Thoracic aorta (tissue), 2 donors: ENCODE measurements at places on chromosomes 4 and X. TPM values are rescaled to one million over a fixed set of nuclear protein-coding genes. Genes with fewer than 3 reads are reported as not detected.

GRCh38 chr4:186642530-186642929 is 81.1 kb downstream of the FAT1 start:
- no peak for DNase-seq

DNA sequence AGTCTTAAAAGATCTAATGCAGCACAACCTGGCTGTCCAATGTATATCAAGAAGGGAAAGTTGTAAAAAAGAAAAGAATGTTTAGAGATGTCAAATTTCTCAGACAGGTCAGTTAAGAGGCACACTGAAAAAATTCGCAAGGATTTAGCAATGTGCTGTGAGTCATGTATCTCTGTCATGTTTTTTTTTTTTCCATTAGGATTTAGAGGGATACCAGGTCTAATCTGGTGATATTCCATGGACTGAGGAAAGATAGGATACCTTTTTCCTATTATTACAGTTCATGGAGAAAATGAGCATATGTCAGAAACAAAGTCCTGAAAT is 815.4 kb upstream of the PCDH10 start:
- DNase-seq, result no peak

- no peak for DNase-seq
Measured at GRCh38 chr4:86653237-86653865, 59.2 kb downstream of the PTPN13 start.

GRCh38 chr4:2434420-2434819 is 15.7 kb downstream of the CFAP99 start:
- DNase-seq, result no peak

- no peak for DNase-seq
Measured at GRCh38 chr4:14853176-14853943, 148.9 kb upstream of the CPEB2 start.

DNA sequence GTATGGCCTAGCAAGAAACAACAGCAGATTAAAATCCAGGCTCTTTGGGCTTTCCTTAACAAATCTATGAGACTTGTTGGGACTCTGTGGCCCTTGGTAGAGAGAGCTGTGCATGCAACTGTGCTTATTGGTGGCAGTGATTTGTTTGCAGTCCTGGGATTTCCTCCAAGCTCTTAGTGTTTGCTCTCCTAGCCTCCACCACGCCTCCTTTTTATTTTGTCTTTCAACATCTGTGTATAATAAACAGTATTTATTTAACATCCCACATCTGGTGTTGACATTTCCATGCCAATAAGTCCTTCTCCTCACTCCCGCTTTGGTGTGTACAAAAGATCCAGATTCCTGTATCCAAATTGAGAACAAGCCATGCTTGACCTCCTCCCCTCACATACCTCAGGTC is 3.1 kb downstream of the TNMD start:
- no peak for DNase-seq

- no peak for DNase-seq
Measured at GRCh38 chr4:25694466-25694865, 38.8 kb downstream of the SLC34A2 start.

DNA sequence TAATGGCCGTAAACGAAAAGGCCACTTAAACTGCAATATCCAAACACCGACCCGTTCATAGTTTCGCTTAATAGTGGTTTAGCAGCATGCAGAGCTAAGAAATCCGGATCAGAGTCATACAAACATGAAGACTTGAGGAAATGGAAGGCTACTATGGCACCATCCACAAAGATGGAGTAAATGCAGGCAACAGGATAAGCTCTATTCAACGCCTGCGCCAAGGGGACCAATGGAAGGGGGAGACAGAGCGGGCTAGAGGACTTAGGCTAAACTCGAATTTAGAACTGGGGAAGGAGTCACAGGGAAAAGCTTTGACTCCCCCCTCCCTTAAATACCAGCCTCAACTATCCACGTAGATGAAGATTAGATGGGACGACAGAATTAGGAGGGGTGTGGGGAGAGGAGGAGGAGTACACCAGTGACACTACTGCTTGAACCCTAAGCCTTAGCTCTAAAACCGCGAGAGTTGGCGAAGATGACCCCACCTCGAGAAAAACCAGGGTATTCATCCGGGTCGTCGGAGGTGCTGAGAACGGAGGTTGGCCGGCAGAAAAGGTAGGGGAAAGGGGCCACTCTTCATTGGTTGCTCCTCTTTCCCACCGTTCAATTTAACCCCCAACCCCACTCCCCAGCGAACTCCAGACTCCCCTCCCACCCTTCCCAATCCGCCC is 3.5 kb downstream of the HUWE1 start:
- no peak for DNase-seq

- DNase-seq, result no peak
Measured at GRCh38 chr4:170610434-170610833, 520.7 kb upstream of the AADAT start.

DNA sequence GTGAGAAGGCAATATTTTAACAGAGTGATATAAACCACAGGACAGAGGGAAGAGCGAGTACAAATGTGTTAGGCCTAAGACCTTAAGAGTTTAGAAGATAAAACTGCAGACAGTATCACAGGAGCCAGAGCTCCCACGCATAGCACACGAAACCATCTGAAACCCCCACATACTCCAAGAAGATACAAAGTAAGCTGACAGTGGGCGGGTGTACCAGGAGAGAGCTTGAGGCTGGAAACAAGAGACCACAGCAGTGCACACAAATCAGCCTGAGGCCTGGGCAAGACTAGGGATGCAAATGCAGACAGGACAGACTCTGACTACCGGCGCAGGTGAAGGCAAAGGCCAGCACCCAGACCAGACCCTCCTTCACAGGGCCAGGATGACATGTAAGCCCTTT is 54.1 kb upstream of the ARHGAP24 start:
- DNase-seq, result no peak

DNA sequence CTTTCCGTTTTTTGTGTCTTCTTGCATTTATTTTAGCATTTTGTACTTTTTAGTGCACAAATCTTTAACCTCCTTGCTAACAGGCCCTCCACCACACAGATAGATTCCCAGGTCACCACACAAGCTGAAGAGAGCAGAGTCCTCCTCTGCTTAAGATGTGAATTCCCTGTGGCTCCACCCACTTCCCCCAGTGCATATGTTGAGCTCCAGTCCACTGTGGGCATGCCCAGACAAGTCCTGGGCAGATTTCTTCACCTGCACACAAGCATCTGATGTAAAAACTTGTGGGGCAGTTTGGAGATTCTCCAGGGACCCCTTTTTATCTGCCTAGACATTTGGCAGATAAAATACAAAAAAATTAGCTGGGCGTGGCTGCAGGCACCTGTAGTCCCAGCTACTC is 19.8 kb upstream of the PASD1 start:
- DNase-seq, result no peak

GRCh38 chrX:12949205-12949926 is 25.5 kb upstream of the TMSB4X start:
- no peak for DNase-seq

GRCh38 chrX:68833855-68834331 is 5.1 kb downstream of the EFNB1 start:
- DNase-seq, result no peak

- no peak for DNase-seq
Measured at GRCh38 chr4:185793716-185794115, 18.3 kb downstream of the SORBS2 start.

DNA sequence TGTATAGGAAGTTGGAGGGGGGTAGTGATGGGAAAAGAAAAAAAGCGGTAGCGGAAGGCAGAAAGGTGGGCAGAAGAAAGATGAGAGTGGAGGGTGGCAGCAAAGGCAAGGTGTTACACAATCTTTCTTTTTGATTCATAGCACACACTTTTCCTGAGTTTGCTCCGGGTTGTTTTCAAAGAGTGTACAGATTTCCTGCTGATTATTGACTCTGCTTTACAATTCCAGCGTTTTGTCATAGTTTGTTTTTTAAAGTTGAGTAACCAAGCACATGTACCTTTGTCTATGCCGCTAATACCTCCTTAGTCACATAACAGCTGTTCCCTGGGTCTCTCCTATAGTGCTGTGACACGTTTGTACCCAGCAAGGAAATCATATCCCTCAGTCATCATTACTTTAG is 50.3 kb downstream of the AGA start:
- no peak for DNase-seq

DNA sequence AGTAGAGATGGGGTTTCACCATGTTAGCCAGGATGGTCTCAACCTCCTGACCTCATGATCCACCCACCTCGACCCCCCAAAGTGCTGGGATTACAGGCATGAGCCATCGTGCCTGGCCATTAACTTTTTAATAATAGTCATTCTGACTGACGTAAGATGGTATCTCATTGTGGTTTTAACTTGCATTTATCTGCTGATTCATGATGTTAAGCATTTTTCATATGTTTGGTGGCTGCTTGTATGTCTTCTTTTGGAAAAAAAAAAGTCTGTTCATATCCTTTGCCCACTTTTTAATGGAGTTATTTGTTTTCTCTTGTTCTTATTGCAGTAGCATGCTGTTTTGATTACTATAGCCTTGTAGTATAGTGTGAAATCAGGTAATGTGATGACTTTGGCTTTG is 45.8 kb downstream of the ANXA10 start:
- DNase-seq, result no peak

DNA sequence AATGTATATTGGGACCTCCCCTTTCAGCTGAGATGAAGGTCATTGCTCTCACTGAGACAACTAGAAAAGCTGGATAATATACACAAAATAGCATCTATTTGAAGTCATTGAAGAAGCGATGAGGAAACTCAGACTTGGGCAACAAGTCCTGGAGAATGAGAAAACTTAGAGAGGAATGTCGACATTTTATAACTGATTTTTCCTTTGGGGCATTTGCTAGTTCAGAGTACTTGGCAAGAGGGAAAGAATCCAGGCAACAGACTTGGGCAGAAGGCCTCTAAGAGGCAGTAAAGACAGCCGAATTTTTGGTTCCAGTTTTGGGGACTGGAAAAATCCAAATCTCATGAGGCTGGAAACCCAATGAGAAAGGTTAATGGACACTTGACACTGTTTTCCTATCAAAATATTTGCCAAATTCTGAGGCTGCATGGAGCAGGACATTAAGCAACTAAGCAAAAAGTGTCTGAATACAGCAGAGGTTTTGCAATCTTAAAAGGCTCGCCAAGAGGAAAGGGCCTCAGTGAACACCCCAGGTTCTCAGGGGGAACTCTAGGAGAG is 21.0 kb upstream of the ANXA5 start:
- DNase-seq, result no peak

- DNase-seq, result no peak
Measured at GRCh38 chr4:11042760-11043159, 358.2 kb upstream of the CLNK start.

DNA sequence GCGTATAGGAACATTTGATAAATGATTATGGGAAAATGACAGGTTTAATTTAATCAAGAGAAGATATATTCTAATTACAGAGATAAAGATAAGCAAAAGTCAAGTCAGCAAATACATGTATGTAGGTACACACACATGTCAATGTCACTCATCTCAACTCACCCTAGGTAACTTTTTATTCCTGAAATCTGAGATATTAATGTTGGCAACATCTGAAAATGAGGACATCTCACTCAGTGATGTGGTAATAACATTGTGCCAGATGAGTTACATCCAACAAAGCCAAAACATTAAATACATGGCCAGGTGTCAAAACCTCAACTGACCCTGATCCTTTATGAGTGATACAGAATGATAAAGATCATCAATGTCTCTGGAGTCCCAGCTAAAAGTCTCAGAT is 363.3 kb upstream of the F9 start:
- no peak for DNase-seq

- DNase-seq, result no peak
Measured at GRCh38 chr4:100977274-100977673, 370.1 kb downstream of the PPP3CA start.

- no peak for DNase-seq
Measured at GRCh38 chr4:41598580-41598979, 60.6 kb downstream of the LIMCH1 start.

DNA sequence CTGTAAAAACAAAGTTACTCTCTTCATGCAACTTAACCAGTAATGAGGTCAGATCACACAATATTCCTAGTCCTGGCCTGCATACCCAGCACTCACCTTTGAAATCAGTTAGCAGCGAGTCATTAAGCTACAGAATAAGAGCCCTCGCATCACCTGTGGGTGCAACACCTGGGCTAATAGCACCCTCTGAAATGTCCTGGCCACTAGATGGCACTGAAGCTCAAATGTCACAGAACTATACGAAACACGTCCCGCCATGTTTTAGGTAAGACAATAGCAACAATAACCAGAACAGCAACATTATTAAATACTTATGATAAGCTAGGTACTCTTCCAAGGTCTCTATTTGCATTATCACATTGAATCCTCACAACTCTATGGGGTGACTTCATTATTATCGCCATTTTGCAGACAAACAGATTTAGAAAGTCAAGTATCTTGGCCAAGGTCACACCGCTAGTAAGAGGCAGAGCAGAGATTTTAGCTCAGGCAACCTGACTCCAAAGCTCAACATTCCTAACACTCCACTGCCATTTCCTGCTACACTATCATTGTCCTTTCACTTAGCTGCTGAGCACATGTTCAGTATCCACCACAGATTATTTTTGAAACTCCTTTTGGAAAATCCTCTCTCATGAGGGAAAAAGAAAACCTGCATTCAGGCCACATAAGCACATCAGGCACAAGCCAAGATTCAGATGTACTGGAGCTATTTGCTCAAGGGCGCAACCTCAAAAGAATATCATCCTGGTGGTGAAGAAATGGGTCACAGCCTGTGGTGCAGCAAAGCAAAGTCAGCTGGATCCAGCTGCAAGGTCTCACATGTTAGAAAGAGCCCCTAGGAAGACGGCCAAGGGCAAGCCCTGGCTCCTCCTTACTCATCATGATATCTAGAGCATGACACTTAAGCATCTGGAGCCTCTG is 59.5 kb upstream of the KDR start:
- no peak for DNase-seq

DNA sequence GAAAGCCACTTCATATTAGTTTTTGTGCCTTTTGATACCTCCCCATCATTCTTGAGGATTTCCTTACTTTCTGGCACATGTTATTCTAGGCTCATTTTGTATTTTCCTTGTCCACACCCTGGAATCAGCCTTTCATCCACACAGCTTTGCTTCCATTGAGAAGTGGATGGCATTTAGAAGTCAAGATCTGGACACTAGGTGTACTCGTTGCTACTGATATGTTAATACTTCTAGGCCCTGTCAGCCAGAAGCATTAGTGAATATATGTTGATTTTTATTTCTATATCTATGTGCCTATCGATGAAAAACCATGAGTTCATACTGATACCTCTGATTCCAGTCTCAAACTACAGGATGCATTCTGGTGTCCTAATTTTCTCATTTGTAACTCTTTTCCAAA is 73.2 kb downstream of the ARHGAP24 start:
- no peak for DNase-seq

FRMPD4 gene
- not detected for total RNA-seq

CLDN2 gene
- not detected for total RNA-seq

BANK1 gene
- 1.1 TPM for total RNA-seq

EVC2 gene
- 21.4 TPM for total RNA-seq

ASB12 gene
- total RNA-seq, result not detected

FAT4 gene
- 53.6 TPM for total RNA-seq

SUPT20HL1 gene
- total RNA-seq, result not detected

ATP11C gene
- 62.4 TPM for total RNA-seq

SLC26A1 gene
- total RNA-seq, result not detected

EDA gene
- 2.0 TPM for total RNA-seq
